ENCODE measurements at places on chromosomes 11 and 22. TPM values are rescaled to one million over a fixed set of nuclear protein-coding genes. Genes with fewer than 3 reads are reported as not detected.

FHIP1B gene
- total RNA-seq, result 19.4 TPM

BATF2 gene
- 0.64 TPM for total RNA-seq

PPME1 gene
- total RNA-seq, result 57.9 TPM

NAALAD2 gene
- not detected for total RNA-seq

MAJIN gene
- not detected for total RNA-seq

WT1 gene
- total RNA-seq, result 6.0 TPM

NXPE4 gene
- not detected for total RNA-seq

CFAP300 gene
- total RNA-seq, result 8.0 TPM

SLC17A6 gene
- not detected for total RNA-seq

CHKB gene
- total RNA-seq, result 19.2 TPM

RGL4 gene
- total RNA-seq, result not detected

Measured in A549 treated with GW870086 at 1 μM for 4 hours (cell line).